Vagina (tissue), 2 donors: ENCODE measurements at places on chromosomes 12 and 14. TPM values are rescaled to one million over a fixed set of nuclear protein-coding genes. Genes with fewer than 3 reads are reported as not detected.
A peak's percentile ranks its signal among the peaks of the same experiment; 100 is the strongest.

- H3K27me3 ChIP-seq = no peaks in the 10 kb centered on the region
- no peaks in the 10 kb centered on the region for H3K36me3 ChIP-seq
Measured at GRCh38 chr12:89517720-89518119, 6.9 kb downstream of the GALNT4 start.

- no peaks in the 10 kb centered on the region for H3K36me3 ChIP-seq
- peaks cover 21% of the 10 kb centered on the region for H3K4me1 ChIP-seq
- peak; percentile 64 for DNase-seq
- H3K27me3 ChIP-seq = no peaks in the 10 kb centered on the region
Measured at GRCh38 chr14:76759589-76759988, 1.7 kb upstream of the VASH1 start.

DNA sequence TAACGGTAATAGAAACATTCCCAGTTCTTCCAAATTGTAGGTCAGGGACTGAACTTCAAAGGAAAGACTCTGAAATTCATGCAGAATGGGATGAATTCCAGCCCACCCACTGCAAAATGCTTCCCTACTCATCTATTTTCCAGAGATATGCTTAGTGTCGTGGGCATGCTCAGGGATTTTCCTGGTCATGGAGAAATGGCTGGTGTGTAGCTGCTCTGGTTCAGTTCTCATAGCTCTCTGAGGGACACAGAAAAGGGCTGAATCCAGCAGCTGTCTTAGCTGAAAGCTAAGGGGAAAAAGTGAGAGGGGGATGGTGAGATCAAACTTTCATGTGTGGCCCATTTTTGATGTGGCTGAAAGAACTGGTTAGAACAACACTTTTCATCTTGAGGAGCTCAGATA lies 72.9 kb upstream of the KRAS start:
- no peaks in the 10 kb centered on the region for H3K27me3 ChIP-seq
- H3K4me3 ChIP-seq = no peak overlapping the region

DNA sequence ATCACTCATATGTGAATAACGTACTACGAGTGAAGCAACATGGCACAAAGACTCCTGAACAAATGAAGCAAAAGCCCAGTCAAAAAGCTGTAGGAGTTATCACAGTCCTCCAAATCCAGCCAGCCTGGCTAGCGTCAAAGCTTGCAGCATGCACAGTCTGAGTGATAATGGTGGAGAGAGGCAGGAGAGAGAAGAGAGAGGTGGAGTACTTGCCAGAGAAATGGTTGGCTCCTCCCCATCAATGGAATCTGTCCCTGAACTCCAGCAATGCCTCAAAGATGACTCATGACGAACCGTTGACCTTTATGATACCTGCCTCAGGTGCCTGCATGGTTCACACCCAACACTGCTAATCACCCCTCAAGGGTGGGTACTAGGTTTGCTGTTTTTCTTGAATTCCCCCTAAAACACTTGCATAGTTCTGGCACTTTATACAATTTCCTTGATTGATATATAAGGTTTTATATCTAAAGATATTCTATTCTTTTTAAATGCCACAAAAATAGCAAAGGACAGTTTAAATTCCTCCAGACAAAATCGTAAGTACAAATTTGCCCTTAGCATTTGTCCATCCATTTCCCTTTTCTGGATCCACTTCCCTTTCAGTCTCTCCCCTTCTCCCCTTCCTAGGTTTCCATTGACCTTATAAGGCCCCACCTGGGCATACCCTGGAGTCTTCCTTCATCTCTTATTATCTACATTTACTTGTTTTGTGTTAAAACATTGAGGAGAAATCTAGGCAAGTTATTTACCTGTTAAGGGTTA lies 10.2 kb downstream of the ARHGDIB start:
- DNase-seq = no peak
- H3K36me3 ChIP-seq = no peaks in the 10 kb centered on the region
- no peaks in the 10 kb centered on the region for H3K27me3 ChIP-seq

DNA sequence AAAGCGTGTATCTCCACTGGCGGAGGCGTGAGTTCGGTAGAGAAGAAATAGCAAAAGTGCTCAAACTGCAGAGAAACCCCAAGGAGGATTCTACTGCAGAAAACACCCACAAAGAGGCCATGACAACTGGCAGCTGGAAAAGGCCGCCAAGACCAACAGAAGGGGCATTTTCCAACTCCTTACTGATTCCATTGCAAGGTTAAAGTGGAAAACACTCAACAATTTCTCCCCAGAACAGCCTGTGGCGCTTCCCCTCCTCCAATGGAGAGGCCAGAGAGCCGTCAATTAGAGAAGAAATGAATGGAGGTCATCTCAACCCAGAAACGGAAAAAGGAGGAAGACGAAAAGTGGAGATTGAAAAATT lies 618 bp upstream of the ANKRD52 start:
- peak overlapping the region; percentile 84 for H3K27ac ChIP-seq
- no peak for DNase-seq
- H3K4me1 ChIP-seq = peaks cover 25% of the 10 kb centered on the region
- H3K27me3 ChIP-seq = no peaks in the 10 kb centered on the region

GRCh38 chr14:74583689-74584434 lies 28.2 kb downstream of the LTBP2 start:
- no peak for DNase-seq
- no peaks in the 10 kb centered on the region for H3K36me3 ChIP-seq
- peaks cover 58% of the 10 kb centered on the region for H3K4me1 ChIP-seq
- no peak overlapping the region for H3K4me3 ChIP-seq
- no peaks in the 10 kb centered on the region for H3K27me3 ChIP-seq
- peak overlapping the region; percentile 47 for H3K27ac ChIP-seq

DNA sequence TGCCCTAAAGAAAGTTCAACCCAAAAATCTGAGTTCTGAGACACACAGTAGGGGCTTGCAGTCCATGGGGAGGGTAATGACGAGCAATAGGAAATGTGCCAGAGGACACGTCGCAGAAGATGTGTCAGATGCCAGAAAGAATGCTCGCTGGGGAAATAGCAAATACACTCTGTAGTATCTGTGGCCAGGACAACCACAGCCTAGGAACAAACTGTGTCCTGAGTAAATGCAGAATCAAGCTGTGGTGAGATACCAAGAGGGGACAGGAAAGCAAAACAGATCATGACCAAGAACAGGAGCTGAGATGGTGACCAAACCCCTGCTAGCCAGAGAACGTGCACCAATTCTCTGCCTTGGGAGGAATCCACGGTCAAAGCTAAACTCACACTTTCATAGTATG lies 9.1 kb downstream of the CRACR2A start:
- H3K27me3 ChIP-seq = no peaks in the 10 kb centered on the region
- no peaks in the 10 kb centered on the region for H3K36me3 ChIP-seq
- H3K4me1 ChIP-seq = no peaks in the 10 kb centered on the region
- H3K27ac ChIP-seq = no peak overlapping the region
- DNase-seq = no peak
- no peak overlapping the region for H3K4me3 ChIP-seq

- peaks cover 9% of the 10 kb centered on the region for H3K4me1 ChIP-seq
- no peak for DNase-seq
Measured at GRCh38 chr12:123952037-123952436, 20.6 kb downstream of the CCDC92 start.

GRCh38 chr12:81077686-81078441 lies at the start of gene ACSS3:
Gene ACSS3 (plus strand): TSS chr12:81078079. CDS start chr12:81078121, 42 bp downstream.
- peak within 1 kb of the TSS; percentile 62 for H3K4me3 ChIP-seq
- H3K27ac ChIP-seq = peak within 1 kb of the TSS; percentile 91

GRCh38 chr14:92737206-92737605 lies 11.2 kb downstream of the LGMN start:
- DNase-seq = no peak
- no peaks in the 10 kb centered on the region for H3K36me3 ChIP-seq
- H3K27me3 ChIP-seq = no peaks in the 10 kb centered on the region
- no peak overlapping the region for H3K27ac ChIP-seq
- no peak overlapping the region for H3K4me3 ChIP-seq
- no peaks in the 10 kb centered on the region for H3K4me1 ChIP-seq

DNA sequence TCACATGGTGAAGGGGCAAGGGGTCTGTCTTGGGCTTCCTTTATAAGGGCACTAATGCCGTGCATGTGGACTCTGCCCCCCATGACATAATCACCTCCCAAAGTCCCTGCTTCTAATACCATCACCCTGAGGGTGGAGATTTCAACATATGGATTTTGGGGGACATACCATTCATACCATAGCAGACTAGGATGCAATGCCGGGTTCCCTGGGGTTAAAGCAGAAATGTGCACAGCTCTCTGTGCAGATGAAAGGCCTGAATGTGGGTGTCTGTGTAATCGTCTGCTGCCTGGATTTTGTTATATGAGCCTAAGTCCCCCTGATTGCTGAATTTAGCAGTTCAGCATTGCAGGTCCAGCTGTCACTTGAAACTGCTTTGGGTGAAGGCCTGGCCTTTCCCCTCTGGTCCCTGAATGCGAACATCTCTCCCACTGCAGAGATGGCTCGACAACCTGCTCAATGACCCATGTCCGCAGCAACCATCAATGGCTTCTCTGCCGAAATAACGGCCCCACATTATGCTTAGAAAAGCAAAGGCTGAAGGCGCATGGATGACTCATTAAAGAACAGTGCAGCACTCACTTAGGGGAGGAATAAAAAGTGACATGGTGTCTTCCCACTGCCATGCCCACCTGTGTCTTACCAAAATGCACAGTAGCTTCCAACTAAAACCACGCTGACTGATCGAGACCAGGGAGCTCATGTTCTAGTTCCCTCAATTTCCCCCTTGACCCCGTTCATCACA lies 286.3 kb downstream of the DPF3 start:
- H3K4me1 ChIP-seq = no peaks in the 10 kb centered on the region
- peak; percentile 77 for DNase-seq
- H3K27me3 ChIP-seq = no peaks in the 10 kb centered on the region

GRCh38 chr12:19201661-19202060 lies 72.1 kb downstream of the PLEKHA5 start:
- peaks cover 7% of the 10 kb centered on the region for H3K4me1 ChIP-seq
- H3K4me3 ChIP-seq = no peak overlapping the region
- H3K27ac ChIP-seq = no peak overlapping the region
- H3K36me3 ChIP-seq = no peaks in the 10 kb centered on the region
- H3K27me3 ChIP-seq = no peaks in the 10 kb centered on the region
- no peak for DNase-seq

- H3K36me3 ChIP-seq = no peaks in the 10 kb centered on the region
- no peaks in the 10 kb centered on the region for H3K27me3 ChIP-seq
Measured at GRCh38 chr14:20614038-20614840, 23.1 kb upstream of the RNASE12 start.

- no peak overlapping the region for H3K27ac ChIP-seq
- H3K4me3 ChIP-seq = no peak overlapping the region
- no peaks in the 10 kb centered on the region for H3K36me3 ChIP-seq
- DNase-seq = no peak
- no peaks in the 10 kb centered on the region for H3K27me3 ChIP-seq
Measured at GRCh38 chr12:116323406-116324386, 46.2 kb upstream of the MED13L start.

GRCh38 chr12:94157181-94157580 lies 8.8 kb downstream of the PLXNC1 start:
- no peaks in the 10 kb centered on the region for H3K27me3 ChIP-seq
- no peak overlapping the region for H3K4me3 ChIP-seq
- H3K4me1 ChIP-seq = peaks cover 8% of the 10 kb centered on the region
- H3K27ac ChIP-seq = no peak overlapping the region

DNA sequence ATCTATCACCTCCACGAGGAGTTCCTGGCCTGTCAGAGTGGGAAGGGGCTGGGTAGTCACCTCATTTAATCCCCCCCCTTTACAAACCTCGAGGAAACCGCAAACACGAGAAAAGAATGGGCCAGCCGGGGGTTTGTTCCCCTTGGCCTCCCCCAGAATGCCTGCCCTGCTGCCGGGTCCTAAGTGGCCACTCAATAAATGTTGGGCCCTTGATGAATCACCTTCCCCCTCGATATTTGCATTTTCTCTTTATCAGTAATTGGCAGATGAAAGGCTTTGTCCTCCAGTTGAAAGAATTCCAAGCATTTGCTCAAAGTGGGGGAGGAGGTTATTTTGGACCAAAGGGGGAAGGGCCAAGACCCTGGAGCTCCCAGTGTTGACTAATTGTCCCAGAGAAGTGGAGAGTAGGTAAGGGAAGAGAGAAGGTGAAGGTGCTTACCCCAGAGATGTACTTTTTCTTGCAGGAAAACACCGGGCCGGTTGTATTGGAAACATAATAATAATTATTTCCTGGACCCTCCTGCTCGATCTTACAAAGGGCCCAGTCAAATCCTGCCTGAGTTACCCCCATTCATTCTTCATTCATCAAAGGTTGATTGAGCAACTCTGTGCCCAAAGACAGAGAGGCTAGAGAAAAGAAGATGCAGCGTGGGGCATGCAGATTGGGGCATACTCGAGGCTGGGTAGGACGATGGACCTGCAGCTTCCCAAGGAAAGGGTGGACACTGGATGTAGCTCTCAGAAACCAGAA lies 1.9 kb upstream of the KDM2B start:
- no peaks in the 10 kb centered on the region for H3K27me3 ChIP-seq
- H3K4me1 ChIP-seq = peaks cover 36% of the 10 kb centered on the region
- H3K36me3 ChIP-seq = no peaks in the 10 kb centered on the region
- H3K27ac ChIP-seq = peak overlapping the region; percentile 86

DNA sequence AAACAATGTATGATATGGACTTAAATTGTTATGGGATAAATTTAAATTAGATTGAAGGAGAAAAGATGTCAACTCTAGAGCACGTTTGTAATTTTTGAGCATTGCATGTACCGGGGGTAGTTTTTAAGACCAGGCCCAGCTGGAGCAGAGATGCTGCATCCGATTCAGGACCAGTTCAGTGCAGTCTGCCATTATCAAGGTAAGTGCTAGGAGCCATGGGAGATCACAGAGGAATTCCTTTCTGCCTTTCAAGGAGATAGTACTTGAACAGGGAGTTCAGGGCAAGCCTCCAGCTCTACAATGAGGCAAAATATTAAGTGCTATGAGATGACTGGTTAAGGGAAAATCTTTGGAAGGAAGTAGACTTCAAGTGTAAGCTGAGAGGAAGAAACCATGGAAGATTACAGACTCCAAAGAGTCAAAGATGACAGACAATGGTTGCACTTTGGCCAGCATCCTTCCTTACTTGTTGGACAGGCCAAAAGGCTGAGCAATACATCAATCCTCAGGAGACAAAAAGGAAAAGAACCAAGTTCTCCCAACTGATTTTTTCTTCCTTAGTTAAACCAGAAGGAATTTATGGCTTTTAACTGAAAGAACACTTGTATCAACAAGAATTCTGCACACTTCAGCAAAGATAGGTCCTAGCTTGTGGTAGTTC lies 113.2 kb upstream of the HIF1A start:
- no peak for DNase-seq
- peaks cover 36% of the 10 kb centered on the region for H3K4me1 ChIP-seq
- H3K27ac ChIP-seq = no peak overlapping the region
- no peaks in the 10 kb centered on the region for H3K27me3 ChIP-seq
- no peaks in the 10 kb centered on the region for H3K36me3 ChIP-seq

DNA sequence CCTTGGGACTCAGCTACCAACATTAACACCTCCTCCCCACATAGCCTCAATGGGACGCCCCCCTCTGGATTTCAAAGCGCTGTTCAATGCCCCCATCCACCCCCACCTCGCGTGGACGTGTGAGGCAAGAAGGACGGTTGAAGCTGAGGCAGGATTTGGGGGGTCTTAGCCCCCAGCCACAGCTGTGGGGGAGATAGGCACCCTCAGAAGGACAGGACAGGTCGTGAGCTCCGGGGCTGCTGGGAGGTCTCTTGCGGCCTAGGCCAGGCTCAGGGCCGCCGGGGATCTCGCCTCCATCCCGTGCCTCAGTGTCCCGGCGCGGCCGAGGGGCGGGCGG lies 8.3 kb upstream of the SP7 start:
- DNase-seq = no peak
- no peaks in the 10 kb centered on the region for H3K27me3 ChIP-seq
- peaks cover 15% of the 10 kb centered on the region for H3K4me1 ChIP-seq
- peak overlapping the region; percentile 90 for H3K4me3 ChIP-seq

Gene ZBTB42
- 7.6 TPM for total RNA-seq

Gene PPFIA2
- 5.2 TPM for total RNA-seq

Gene PTGR2
- total RNA-seq = 5.6 TPM

Gene GDF3
- not detected for total RNA-seq

Gene TROAP
- 4.9 TPM for total RNA-seq

Gene SMIM41
- total RNA-seq = 1.5 TPM

Gene MIPOL1
- 24.8 TPM for total RNA-seq

Gene ASPG
- 3.7 TPM for total RNA-seq

Gene GUCY2C
- 0.74 TPM for total RNA-seq
